Stimulated activated CD4-positive, alpha-beta T cell treated with anti-CD3 and anti-CD28 coated beads, TNF-alpha, amount 100 ng/mL, for 48 hours (primary cell): ENCODE measurements at places on chromosomes 2 and 18.

DNA sequence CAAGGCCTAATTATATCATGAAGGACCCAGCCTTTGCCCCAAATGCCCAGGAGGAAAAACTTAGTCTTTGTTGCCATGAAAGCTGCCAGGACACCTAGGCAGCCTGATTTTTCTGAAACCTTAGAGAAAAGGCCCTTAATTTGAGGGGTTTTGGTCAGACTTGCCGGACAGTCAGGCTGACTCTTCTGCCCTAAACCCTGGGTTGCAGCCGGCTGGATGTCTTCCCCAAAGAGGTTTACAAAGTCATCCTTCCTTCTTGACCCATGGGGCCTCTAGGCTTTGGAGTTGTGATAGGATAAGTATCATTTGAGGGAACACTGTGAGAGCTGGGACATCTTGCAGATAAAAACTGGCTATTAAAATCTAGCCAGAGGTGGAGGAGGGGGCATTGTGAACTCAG lies 2.4 kb upstream of the HOXD1 start:
- DNase-seq: no peak

- no peak for DNase-seq
Observed at GRCh38 chr2:28387082-28387960, 5.3 kb upstream of the FOSL2 start.

GRCh38 chr2:37389989-37390765 lies 45.7 kb downstream of the QPCT start:
- DNase-seq: no peak

GRCh38 chr18:10285283-10285640 lies 169.2 kb upstream of the APCDD1 start:
- DNase-seq: no peak

- DNase-seq: no peak
Observed at GRCh38 chr2:234025891-234026401, 24.6 kb upstream of the SPP2 start.

DNA sequence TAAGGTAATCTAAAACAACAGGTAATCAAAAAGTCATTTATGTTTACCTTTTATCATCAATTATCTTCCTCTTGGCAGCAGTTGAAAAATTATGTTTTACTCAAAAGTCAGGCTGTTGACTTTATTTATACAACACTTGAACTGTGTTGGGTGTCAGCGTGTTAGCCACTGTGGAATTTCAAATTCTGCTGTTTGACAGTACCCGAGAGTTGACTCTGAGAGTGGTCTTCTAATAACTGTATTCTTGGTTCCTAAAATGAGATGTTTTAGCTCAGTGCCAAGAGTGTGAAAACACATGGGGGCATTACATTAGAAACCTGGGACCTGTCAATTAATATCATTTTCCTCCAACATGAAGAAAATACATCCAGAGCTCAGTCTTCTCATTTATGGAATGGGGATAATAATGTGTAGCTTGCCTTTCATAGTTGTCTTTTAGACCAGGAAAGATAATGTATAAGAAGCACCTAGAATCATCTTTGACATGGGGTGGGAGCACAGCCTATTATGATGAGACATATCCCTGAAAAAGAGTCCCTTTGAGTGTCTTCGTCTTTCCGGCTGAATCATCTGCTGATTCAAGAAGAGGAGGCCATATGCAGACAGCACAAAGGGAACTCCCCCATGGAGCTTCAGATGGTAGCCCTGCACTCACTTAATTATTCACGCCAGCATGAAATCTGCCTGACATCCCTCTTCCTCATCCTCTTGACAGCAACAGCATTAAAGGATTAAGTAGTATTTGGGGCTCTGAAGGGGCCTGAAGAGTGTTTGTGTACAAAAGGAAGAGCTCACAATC lies 89.1 kb downstream of the AFF3 start:
- no peak for DNase-seq

GRCh38 chr18:66994790-66995189 lies 390.9 kb upstream of the CDH19 start:
- no peak for DNase-seq

DNA sequence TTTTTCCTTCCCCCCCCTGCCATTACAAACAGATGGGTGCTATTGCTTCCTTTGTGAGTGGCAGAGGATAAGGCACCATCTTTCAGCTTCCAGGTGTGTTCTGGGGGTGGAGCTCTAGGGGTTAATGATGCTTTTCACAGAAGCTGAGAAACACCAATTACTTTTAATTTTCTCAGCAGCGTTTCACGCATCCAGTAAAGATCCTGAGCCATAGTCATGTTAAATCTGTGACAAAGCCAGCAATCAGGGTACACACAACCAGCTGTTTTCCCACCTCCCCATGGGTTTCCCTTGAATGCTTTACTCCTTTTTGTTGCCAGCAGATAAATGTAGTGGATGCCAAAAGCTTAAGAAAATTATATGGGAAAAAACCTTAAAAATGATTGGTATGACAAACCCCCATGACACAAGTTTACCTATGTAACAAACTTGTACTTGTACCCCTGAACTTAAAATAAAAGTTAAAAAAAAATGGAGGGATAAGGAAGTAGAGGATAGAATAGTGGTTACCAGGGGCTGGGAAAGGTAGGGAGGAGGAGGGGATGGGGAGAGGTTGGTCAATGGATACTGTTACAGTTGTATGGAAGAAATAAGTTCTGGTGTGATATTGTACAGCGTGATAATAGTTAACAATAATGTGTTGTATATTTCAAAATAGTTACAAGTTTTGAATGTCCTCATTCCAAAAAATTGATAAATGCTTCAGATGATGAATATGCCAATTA lies 70.0 kb downstream of the ACOXL start:
- DNase-seq: no peak
